Astrocyte (in vitro differentiated cells and primary cell): ENCODE measurements at places on chromosomes 13 and 19. TPM values are rescaled to one million over a fixed set of nuclear protein-coding genes. Genes with fewer than 3 reads are reported as not detected.

The CCL25 gene
- total RNA-seq = not detected in 2 replicates

DNA sequence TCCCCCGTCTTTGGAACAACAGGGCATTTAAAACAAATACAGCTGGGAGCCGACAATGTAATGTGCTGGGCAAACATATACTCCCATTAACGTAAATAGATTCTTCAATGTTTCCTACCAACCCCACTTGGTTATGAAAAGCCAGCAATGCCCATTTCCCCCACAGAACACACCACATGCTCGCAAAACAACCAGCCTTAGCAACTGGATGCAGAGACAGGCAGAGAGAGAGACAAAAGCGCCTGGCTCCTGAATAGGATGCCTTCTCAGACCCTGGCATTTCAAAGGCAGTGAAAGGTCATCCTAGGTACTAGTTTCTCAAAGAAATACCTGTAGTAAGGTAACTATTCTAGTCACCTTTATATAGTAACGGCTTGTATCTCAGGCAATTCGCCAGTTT is 462.9 kb downstream of the ITGBL1 start:
- H3K36me3 ChIP-seq = no peaks in the 10 kb centered on the region
- H3K4me1 ChIP-seq = no peaks in the 10 kb centered on the region
- no peak for DNase-seq
- peaks cover 44% of the 10 kb centered on the region for H3K27me3 ChIP-seq
- no peak overlapping the region for H3K4me3 ChIP-seq

DNA sequence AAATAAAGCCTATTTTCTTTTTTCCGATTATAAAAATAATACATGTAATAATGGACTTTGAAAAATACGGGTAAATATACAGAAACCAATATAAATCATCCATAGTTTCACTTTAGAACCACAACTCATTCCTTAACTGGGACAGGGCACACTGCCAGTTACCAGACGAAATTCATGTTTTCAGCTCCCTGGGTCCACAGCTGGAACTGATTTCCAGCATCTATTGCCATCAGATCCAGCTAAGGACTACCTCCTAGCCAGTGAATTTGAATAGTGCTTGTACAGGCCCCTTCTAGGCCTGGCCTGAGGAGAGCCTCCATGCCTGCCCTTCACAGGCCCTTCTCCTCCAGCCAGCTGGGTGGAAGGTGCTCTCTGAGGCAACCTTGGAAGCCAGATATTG is 30.0 kb upstream of the ATP12A start:
- no peak overlapping the region for H3K4me3 ChIP-seq
- H3K4me1 ChIP-seq = no peaks in the 10 kb centered on the region
- no peaks in the 10 kb centered on the region for H3K27me3 ChIP-seq
- peak; percentile 20 for DNase-seq
- H3K36me3 ChIP-seq = no peaks in the 10 kb centered on the region

GRCh38 chr13:114149774-114150740 is 17.6 kb upstream of the RASA3 start:
- H3K4me1 ChIP-seq = no peaks in the 10 kb centered on the region
- no peak for DNase-seq
- no peak overlapping the region for H3K4me3 ChIP-seq
- no peaks in the 10 kb centered on the region for H3K36me3 ChIP-seq
- peaks cover 12% of the 10 kb centered on the region for H3K27me3 ChIP-seq

The ZNF560 gene
- total RNA-seq = not detected in 2 replicates

GRCh38 chr13:103514619-103515018 is 448.4 kb upstream of the SLC10A2 start:
- DNase-seq = no peak
- H3K27me3 ChIP-seq = no peaks in the 10 kb centered on the region
- H3K4me1 ChIP-seq = no peaks in the 10 kb centered on the region
- no peak overlapping the region for H3K27ac ChIP-seq

The MICU2 gene
- 29.9 and 31.8 TPM in 2 replicates for total RNA-seq

GRCh38 chr13:32911506-32911905 is 104.7 kb upstream of the KL start:
- DNase-seq = no peak
- no peak overlapping the region for H3K4me3 ChIP-seq
- H3K27ac ChIP-seq = no peak overlapping the region
- no peaks in the 10 kb centered on the region for H3K36me3 ChIP-seq
- no peaks in the 10 kb centered on the region for H3K27me3 ChIP-seq

DNA sequence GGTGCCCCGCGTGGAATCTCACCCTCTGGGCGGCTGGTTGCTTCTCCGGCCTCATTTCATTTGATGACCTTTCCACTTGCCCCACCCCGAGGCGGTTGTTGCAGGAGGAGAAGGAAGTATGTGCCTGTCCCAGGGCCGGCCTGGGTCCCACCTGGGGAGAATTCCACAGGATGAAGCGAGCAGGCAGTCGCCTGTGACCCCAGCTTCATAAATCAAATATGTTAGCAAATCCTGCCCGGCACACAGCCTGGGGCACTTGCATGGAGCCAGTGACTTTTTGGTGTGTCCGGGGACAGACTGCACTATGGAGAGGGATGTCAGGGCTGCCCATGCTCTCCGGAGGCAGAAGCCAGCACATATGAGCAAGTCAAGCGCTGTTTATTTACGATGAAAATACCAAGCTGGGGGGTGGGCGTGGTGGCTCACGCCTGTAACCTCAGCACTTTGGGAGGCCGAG is 19.7 kb upstream of the ZBTB7A start:
- no peaks in the 10 kb centered on the region for H3K36me3 ChIP-seq
- H3K27me3 ChIP-seq = no peaks in the 10 kb centered on the region
- no peak overlapping the region for H3K4me3 ChIP-seq
- H3K4me1 ChIP-seq = no peaks in the 10 kb centered on the region
- no peak for DNase-seq

DNA sequence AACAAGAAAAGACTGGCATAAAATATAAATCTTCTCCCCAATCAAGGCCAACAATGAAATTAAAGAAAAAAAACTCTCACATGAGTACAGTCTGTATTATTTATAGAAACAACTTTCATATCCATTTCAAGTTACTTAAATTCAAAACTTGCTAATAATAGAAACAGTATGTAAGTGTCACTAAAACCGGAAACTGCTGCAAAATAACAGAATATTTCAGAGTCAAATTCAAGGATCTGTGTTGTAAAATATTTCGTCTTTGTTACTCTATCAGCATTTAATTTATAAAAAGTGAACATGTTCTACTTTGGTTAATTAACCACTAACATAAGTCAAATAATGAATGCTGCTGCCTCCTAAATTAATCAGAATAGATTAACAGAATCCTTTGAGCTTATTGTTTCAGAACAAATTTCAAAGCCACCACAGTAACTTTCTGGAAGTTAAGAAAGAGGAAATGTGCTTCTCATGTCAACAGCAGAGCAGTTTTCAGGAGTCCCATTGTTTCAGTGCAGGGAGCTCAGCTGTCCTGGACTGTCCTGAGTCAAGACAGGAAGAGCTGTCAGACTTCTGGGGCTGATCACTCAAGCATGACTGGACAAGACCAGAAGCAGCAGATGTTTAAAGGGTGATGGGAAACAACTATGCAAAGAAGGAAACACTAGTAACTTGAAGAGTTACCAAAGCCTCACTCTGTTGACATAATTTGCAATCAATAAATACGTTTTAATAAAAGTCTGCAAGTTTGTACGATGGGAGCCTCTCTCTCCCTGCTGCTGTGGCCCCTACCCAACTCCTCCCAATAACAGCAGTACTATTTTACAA is 76.9 kb downstream of the FOXO1 start:
- no peak overlapping the region for H3K4me3 ChIP-seq
- no peaks in the 10 kb centered on the region for H3K36me3 ChIP-seq
- no peaks in the 10 kb centered on the region for H3K27me3 ChIP-seq
- peak overlapping the region; percentile 4 for H3K27ac ChIP-seq
- peaks cover 8% of the 10 kb centered on the region for H3K4me1 ChIP-seq
- peak; percentile 70 for DNase-seq

GRCh38 chr13:50589651-50590054 is 253.8 kb downstream of the DLEU7 start:
- H3K4me1 ChIP-seq = peaks cover 51% of the 10 kb centered on the region
- no peaks in the 10 kb centered on the region for H3K36me3 ChIP-seq
- peak; percentile 96 for DNase-seq
- no peaks in the 10 kb centered on the region for H3K27me3 ChIP-seq
- peak overlapping the region; percentile 11 for H3K4me3 ChIP-seq
- peak overlapping the region; percentile 93 for H3K27ac ChIP-seq

GRCh38 chr13:89454681-89455080 is 1783.5 kb downstream of the SLITRK5 start:
- no peaks in the 10 kb centered on the region for H3K4me1 ChIP-seq
- H3K4me3 ChIP-seq = no peak overlapping the region
- H3K36me3 ChIP-seq = no peaks in the 10 kb centered on the region
- no peak for DNase-seq
- H3K27ac ChIP-seq = no peak overlapping the region

DNA sequence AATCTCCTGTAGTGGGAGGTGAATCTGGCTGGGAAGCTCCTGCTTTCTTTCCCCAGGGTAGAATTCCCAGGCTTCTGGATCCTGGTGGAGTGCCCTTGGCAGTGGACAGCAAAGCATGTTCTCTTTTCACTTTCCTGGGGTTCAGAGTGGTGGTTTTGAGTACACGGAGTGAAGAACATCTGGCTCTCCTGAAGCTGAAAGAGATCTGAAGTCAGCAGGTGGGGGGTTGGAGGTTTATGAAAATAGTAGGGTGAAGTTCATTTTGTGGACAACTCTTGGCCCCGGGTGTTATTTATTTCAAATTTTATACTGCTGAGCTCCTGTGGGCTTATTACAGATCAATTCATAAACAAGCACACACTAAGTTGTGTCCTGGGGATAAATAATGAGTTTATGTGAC is 497.3 kb downstream of the KLF5 start:
- H3K36me3 ChIP-seq = no peaks in the 10 kb centered on the region
- DNase-seq = no peak
- H3K27me3 ChIP-seq = no peaks in the 10 kb centered on the region
- no peaks in the 10 kb centered on the region for H3K4me1 ChIP-seq
